Activated T-helper 1 cell treated with anti-CD3 and anti-CD28 coated beads, Interleukin-12 subunit alpha, Interleukin-12 subunit beta, Interleukin-2, Interleukin-4 antibody, amounts not matched to agents 30 ng/mL and 10 ng/mL and 1 ng/mL, durations not matched to agents 14 hours and 24 hours and 36 hours (primary cell): ENCODE measurements at places on chromosomes 7 and 10.

- H3K27ac ChIP-seq, result no peak overlapping the region
- H3K36me3 ChIP-seq, result no peaks in the 10 kb centered on the region
- no peak for DNase-seq
- peaks cover 6% of the 10 kb centered on the region for H3K4me1 ChIP-seq
- peaks cover 18% of the 10 kb centered on the region for H3K27me3 ChIP-seq
Observed at GRCh38 chr10:30166929-30167328, 107.5 kb upstream of the JCAD start.

GRCh38 chr7:118626739-118627138 is 402.2 kb downstream of the ANKRD7 start:
- no peaks in the 10 kb centered on the region for H3K4me1 ChIP-seq
- no peaks in the 10 kb centered on the region for H3K27me3 ChIP-seq
- H3K27ac ChIP-seq, result no peak overlapping the region
- no peak overlapping the region for H3K4me3 ChIP-seq
- no peaks in the 10 kb centered on the region for H3K36me3 ChIP-seq
- no peak for DNase-seq

GRCh38 chr7:45451342-45452035 is 122.7 kb upstream of the ADCY1 start:
- no peak overlapping the region for H3K4me3 ChIP-seq
- no peaks in the 10 kb centered on the region for H3K36me3 ChIP-seq
- no peaks in the 10 kb centered on the region for H3K4me1 ChIP-seq
- no peak overlapping the region for H3K27ac ChIP-seq

GRCh38 chr10:125823663-125824251 is 411 bp downstream of the BCCIP start:
- no peak overlapping the region for H3K27ac ChIP-seq
- no peaks in the 10 kb centered on the region for H3K27me3 ChIP-seq
- H3K4me3 ChIP-seq, result no peak overlapping the region
- DNase-seq, result no peak

DNA sequence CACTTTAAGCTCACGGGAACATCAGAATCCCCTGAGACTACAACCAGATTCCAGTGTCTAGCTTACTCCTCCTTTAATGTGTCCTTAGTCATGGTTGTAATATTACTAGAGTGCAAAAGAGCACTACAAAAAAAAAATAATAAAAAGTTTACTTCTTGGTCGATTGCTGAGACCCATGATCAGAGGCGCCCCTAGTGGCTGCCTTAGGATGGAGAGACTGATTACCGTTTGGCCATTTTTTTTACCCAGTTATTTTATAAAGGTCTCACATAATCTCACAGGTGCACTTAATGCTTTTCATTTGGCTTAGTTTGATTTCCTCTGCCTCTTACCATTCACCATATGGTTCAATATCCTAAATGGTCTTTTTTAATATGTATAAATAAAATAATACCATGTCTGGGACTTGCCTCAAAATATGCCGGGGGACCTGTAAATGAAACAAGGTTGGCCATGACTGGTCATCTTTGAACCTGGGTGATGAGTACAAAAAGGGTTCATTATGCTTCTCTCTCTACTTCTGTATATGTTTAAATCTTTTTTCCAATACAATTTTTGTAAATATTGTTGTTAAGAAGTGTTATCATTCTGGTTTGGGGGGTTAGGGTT is 331.5 kb upstream of the NFE2L3 start:
- no peaks in the 10 kb centered on the region for H3K36me3 ChIP-seq
- DNase-seq, result no peak
- no peaks in the 10 kb centered on the region for H3K4me1 ChIP-seq
- no peak overlapping the region for H3K4me3 ChIP-seq
